ENCODE measurements at places on chromosomes 4 and X. TPM values are rescaled to one million over a fixed set of nuclear protein-coding genes. Genes with fewer than 3 reads are reported as not detected.

- H3K4me1 ChIP-seq = peaks cover 44% of the 10 kb centered on the region
- H3K27me3 ChIP-seq = no peaks in the 10 kb centered on the region
- no peak for DNase-seq
- peak overlapping the region; percentile 96 for H3K27ac ChIP-seq
- H3K36me3 ChIP-seq = peaks cover 16% of the 10 kb centered on the region
These were observed 46.4 kb downstream of the ASMT start for GRCh38 chrX:1661048-1661921.

DNA sequence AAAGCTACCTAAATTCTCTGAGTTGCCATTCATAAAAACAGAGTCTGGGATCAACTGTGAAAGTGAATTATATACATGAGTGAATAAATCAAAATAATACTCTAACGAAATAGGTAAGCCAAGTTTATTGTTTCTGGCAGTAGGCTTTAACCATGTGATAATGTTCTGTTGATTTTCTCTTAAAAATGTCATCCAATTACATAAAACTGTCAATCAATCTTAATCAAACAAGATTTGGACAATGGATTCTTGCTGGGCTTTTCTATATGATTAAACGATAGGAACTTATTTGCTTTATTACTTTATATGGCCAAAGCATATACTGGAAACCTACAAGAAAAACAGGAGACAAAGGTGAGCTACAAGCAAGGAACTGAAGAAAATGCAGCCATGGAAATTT is 148.8 kb downstream of the INPP4B start:
- peak overlapping the region; percentile 76 for H3K27ac ChIP-seq
- H3K4me3 ChIP-seq = no peak overlapping the region
- DNase-seq = no peak
- no peaks in the 10 kb centered on the region for H3K36me3 ChIP-seq

DNA sequence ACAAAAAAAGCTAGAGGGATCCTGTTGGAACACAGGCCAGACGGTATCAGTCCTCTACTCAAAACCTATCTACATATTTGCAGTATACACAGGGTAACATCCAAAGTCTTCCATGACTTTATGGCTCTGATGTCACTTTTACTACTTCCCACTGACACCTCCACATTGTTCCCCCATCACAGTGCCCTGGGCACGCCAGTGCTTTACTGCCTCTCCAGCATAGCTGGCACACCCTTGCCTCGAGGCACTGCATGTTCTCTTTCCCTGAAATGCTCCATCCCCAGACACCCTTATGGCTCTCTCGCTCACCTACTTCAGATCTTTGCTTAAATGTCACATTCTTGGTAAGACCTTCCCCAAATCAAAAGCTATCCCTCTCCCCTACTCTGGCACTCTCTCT is 6.3 kb upstream of the ATP10D start:
- H3K4me3 ChIP-seq = no peak overlapping the region
- no peak overlapping the region for H3K27ac ChIP-seq
- no peak for DNase-seq

- H3K36me3 ChIP-seq = no peaks in the 10 kb centered on the region
- no peaks in the 10 kb centered on the region for H3K4me1 ChIP-seq
- no peak for DNase-seq
- no peaks in the 10 kb centered on the region for H3K27me3 ChIP-seq
These were observed 152.7 kb downstream of the FHIP1A start for GRCh38 chr4:151561551-151562256.

- no peak overlapping the region for H3K4me3 ChIP-seq
- H3K36me3 ChIP-seq = no peaks in the 10 kb centered on the region
- DNase-seq = no peak
- H3K27ac ChIP-seq = no peak overlapping the region
These were observed 94.9 kb upstream of the SHISA3 start for GRCh38 chr4:42302348-42302747.

Gene FGFRL1
- 21.8 TPM for total RNA-seq

Gene F11
- total RNA-seq = not detected

Gene FOXO4
- 23.8 TPM for total RNA-seq

Gene TMEM185A
- 7.2 TPM for total RNA-seq

Gene LAP3
- total RNA-seq = 61.6 TPM

Gene FGD1
- 0.06 TPM for total RNA-seq

Gene PDLIM3
- not detected for total RNA-seq

Measured in CD4-positive, alpha-beta T cell (primary cell).